Renal cortical epithelial cell (primary cell): ENCODE measurements at places on chromosomes 5 and 9.

GRCh38 chr9:3200331-3200774 is 325.4 kb downstream of the RFX3 start:
- peak; percentile 11 for DNase-seq

- DNase-seq: no peak
Observed at GRCh38 chr5:36683821-36684434, 77.5 kb downstream of the SLC1A3 start.

DNA sequence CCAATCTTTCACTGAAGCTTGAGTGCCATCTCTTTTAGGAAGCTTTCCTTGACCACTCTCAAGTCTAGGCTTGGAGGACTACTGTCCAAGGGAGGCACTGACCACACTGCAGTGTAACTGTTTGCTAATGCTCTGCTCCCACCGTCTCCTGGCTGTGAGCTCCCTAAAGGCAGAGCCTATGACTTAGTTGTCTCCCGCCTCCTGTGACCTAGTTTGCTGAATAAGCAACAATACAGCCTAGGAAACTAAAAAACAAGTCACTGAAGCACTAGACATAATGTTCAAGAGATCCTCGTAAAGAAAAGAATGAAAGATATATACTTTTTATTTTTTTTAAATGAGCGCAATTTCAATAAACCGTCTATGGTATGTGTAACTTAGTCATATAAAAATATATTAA is 31.4 kb downstream of the LIX1 start:
- DNase-seq: no peak

DNA sequence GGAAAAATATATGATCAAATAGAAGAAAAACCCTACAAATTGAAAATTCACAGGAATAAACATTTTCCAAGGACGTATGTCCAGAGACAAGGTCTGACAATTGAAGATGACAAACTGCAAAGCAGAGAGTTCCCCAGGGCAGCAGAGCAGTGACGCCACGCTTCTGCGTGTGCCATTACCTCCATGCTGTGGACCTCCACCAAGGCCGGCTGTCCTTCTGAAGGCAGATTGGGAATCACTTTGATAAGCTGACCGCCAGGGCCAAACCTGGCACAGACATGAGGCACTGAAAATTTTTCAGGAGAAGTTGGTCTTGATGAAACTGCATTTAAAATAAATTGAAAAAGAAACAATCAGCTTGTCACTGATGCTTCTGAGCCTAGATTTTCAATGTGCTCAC is 18.6 kb downstream of the SEC16A start:
- DNase-seq: no peak

DNA sequence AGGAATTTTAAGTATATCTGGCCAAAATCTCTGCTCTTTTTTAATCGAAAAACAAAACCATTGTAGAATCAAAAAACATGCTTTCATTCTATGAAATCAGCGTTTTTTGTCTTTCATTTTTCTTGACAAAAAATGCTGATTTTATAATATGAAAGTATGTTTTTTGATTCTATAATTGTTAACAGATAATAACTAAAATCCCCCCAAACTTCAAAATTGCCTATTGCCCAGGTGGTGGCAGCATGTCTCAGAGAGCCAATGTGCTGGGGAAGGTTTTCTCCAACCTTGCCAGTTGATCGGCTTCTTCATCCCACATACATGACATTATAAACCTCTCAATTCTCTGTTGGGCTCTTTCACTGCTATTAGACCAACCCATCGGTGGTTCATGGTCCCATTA is 5.1 kb upstream of the SMIM15 start:
- peak; percentile 51 for DNase-seq

DNA sequence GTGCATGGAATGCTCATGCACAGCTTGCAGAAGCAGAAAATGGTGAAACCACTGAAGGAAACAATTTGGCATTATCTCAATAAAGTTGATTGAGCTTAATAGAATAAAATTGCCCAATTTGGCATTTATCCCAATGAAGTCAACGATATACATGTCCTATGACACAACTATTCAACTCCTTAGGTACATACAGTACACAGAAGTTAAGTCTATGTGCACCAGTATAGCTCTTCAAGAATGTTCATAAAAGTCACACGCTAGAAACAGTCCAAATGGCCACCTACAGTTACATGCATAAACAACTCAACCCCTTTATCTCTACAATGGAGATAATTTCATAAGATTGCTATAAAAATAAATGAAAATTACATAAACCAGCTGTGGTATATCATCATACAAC is 184.5 kb downstream of the DENND1A start:
- DNase-seq: no peak

DNA sequence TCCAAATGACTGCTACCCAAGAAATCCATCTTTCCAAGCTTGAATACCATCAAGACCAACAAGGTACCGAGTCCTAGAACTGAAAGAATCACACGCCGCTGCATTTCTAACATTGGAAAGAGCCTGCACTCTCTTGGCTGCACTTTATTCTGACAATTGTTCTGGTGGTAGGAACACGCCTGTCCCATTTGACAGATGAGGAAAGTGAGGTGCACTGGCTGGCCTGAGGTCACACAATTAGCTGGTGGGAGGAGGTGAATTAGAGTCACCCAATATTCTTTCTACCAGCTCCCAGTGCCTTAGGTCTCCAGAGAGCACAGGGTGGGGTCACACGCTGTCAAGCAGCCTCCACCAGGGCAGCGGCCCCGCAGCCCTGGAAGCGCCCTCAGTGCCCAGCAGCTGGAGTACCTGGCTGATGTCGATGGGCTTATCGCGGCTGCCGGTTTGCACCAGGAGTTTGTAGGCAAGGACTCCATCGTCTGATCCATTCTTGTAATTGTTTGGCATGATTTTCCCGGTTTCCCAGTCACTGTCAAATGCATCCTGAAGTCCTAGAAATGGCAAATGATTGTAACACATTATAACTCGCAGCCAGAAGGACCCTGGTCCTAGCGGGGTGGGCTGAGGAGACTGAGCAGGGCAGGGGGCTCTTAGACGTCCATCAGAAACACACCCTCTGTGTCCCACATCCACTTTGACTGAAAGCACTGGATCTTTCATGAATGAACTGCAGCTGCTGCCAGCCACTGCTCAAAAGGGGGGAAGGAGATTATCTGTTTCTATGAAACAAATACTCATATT is 55.1 kb downstream of the PTCH1 start:
- no peak for DNase-seq

- no peak for DNase-seq
Observed at GRCh38 chr5:130045334-130045733, 141.1 kb downstream of the CHSY3 start.

- no peak for DNase-seq
Observed at GRCh38 chr9:129998491-129999140, 44.4 kb downstream of the FNBP1 start.

- DNase-seq: peak; percentile 91
Observed at GRCh38 chr9:109556061-109556460, 58.0 kb upstream of the PTPN3 start.

DNA sequence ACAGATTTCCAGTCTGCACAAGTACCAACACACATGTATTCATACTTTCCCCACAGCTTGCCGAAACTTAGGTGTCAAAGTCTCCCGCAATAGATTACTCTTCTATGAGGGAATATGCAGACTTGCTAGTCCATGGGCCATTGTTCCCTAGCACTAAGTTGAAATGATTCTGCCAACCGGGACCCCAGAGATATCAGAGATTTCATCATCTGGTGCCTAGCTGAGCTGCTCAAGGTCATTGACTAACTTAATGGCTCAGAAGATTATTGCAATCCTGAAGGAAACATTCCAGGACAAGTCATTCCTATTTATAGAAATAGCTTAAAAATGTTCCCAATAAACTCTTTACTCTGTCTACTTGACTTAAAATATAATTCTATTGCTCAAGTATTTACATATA is 202.6 kb downstream of the PIK3R1 start:
- peak; percentile 65 for DNase-seq

GRCh38 chr9:125785248-125785751 is 38.1 kb downstream of the PBX3 start:
- DNase-seq: no peak

- no peak for DNase-seq
Observed at GRCh38 chr5:124730381-124730780, 16.1 kb downstream of the ZNF608 start.

DNA sequence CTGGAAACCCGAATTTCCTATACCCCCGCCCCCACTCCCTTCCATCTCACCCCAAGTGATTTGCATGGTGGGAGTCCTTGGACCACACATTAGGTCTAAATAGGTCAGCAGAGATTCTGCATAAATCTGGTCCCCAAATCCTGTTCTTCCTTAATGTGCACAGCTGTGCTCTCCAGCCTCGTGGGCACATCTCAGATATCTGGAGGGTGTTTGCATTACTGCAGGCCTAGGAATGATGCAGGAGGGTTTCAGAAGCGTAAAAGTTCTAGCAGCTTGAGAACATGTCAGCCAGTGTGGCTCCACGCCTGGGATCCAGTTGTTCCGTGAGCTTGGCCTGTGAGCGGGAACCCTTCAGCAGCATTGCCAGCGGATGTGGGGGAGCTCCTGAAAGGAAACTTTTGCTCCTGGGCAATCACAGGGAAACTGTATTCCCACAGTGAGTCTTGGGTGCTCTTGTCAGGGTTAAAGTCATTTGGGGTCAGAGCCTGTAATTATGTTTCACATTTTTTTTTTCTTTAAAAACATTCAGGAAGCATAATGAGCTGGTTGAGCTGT is 12.9 kb downstream of the ARHGAP26 start:
- no peak for DNase-seq

GRCh38 chr5:1827025-1827885 is 26.0 kb downstream of the NDUFS6 start:
- DNase-seq: no peak

DNA sequence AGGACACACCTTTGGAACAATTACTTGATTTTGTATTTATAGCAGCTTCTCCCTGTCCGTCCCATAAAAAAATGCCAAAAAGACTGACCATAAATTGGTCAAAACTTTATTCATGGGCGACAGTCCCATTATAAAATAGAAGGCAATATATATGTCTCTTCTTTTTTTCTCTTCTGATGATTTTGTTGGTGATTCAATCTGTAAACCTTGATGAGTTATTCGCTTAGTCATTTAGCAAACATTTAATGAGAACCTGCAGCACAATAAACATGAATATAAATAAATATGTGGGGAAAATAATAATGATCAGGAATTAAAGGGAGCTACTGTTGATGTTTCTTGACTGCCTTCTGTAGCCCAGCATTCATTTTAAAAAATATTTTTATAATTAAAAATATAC is 356.4 kb upstream of the ACTBL2 start:
- peak; percentile 58 for DNase-seq

DNA sequence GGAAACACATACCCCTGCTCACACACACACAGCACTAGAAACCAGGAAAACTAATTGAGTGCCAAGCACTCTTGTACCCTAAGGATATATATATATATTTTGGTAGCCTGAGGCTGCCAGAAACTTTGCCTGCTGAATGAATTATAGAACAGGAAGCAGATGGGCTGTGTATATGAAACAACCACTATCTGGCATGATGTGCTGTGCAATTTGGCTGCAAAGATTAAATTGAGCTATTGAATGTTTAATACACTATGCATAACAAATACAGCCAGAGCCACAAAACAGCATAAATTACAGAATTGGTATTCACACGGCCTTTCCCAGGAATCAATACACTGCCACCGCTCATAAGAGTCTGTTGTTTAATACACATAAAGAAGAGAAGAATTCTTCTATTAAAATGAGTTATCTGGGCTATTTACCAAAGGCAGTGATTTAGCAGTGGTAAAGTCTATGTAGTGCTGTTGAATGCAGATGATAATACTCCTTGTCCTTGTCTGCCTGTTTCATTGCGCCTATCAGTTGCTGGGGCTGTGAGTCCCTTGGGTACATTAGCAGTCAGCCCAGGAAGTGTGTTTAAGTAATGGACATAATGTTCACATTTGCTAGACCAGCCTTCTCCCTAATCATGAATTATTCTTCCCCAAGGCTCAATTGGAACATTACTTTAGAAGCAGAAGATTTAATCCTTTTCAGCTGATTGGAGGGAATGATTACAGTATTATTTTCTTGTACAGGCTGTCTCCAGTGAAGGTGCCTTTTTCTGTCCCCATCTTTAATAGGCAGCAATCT is 294.3 kb downstream of the TLE1 start:
- DNase-seq: no peak

GRCh38 chr5:151157426-151158286 is at the start of gene ANXA6:
TSS of gene ANXA6 (minus strand) at chr5:151157779. CDS start at chr5:151147901, 9,878 bp downstream.
- DNase-seq: peak; percentile 48

GRCh38 chr5:111557686-111558085 is 45.4 kb upstream of the STARD4 start:
- no peak for DNase-seq

- no peak for DNase-seq
Observed at GRCh38 chr5:4246447-4246846, 650.8 kb downstream of the IRX1 start.

DNA sequence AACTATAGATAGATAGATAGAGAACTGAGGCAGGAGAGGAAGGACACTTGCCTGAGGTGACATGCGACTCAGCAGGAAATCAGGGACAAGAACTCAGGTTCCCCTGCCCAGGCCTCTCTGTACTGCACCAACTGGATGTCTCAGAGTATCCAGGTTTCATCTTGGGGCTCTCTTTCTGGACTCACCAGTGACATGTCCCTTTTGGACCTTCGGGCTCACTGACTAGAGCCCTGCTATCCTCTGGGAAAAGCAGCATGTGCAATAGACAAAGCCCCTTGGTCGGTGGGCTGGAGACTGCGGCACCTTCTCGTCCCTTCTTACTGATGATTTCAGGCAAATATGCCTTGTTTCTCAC is 104.5 kb downstream of the RGS3 start:
- DNase-seq: no peak

DNA sequence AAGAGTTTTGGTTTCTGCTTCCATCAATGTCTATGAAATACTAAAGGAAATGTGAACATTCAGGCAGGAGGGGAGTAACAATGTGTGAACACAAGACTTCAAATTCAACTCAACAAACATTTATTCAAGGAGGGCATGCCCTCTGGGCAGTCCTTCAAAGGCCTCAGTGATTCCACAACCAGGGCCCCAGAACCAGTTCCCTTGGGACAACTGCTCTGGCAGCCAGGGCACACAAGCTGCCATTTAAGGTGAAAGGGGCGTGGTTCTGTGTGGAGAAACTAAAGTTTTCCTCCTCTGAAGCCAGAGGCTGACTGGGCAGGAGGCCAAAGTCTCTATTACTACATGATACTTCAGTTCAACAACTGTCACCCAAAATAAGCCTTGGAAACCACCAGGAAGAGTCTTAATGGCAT is 3.2 kb downstream of the RBM18 start:
- peak; percentile 55 for DNase-seq

- no peak for DNase-seq
Observed at GRCh38 chr5:170137694-170138214, 32.1 kb downstream of the FOXI1 start.

- no peak for DNase-seq
Observed at GRCh38 chr9:84834426-84834825, 164.9 kb downstream of the NTRK2 start.

- DNase-seq: no peak
Observed at GRCh38 chr9:106887066-106887465, 24.1 kb downstream of the ZNF462 start.

GRCh38 chr9:36734737-36735136 is 162.0 kb downstream of the MELK start:
- no peak for DNase-seq

DNA sequence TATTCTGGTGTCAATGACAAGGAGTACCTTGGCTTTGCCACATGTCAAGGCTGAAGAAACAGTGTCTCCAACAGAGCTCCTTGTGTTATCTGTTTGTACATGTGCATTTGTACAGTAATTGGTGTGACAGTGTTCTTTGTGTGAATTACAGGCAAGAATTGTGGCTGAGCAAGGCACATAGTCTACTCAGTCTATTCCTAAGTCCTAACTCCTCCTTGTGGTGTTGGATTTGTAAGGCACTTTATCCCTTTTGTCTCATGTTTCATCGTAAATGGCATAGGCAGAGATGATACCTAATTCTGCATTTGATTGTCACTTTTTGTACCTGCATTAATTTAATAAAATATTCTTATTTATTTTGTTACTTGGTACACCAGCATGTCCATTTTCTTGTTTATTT is 19.8 kb downstream of the CD274 start:
- DNase-seq: no peak
